CD4-positive, alpha-beta T cell treated with Interleukin-6 at 100 ng/mL for 8 hours (primary cell): ENCODE measurements at places on chromosomes 11 and 22.

DNA sequence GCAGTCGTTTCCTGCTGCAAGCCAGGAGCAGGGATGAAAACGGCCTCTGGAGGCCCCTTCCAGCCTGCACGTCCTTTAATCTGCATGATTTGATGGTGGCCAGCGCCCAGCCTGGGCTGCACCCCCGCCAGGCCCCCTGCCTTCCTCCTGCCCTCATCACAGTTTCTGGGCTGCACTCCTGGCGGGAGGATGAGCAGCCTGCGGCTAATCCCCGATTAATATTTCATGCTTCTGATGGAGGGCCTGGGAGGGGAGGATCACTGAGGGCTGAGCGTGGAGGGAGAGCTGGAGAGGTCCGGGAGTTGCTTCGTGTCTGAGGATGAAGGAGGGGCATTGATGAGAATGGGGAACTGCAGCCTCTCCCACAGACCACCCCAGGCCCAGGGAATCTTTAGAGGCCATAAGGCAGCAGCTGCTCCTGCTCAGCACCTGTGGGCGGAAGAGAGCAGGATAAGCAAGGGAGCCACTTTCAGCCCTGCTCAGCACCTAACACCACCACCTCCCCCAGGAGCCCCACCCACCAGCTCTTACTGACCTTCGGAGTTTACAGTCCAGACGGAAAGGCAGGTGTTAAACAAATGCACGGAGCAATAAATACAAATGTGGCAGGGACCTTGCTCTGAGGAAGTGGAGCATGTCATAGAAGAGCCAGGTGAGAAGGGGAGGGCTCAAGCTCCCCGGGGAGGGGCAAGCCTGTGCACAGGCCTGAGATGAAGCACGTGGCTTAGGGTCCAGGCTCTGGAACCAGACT is 135.0 kb upstream of the NECTIN1 start:
- no peak for DNase-seq

- DNase-seq: no peak
Observed at GRCh38 chr22:36197065-36197440, 4.6 kb downstream of the APOL4 start.

GRCh38 chr11:9081153-9081552 is 10.2 kb downstream of the SCUBE2 start:
- DNase-seq: no peak

DNA sequence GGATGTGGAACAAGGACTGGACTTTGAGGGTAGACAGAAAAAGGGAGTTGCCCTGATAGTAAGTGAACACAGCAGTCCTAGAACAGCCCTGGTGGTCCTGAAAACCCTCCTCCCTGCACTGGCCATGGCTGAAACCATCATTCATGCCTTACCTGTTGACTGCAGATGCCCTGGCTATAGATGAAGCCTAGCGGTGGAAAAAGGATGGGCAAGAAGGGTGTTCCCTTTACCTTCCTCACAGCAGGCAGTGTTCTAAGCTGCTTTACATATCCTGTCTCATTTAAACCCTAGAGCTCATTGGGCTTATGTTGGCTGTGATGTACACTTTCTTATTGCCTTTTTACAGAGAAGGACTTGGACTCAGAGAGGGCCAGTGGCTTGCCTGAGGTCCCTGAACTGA is 133.6 kb downstream of the C11orf91 start:
- DNase-seq: no peak

- DNase-seq: no peak
Observed at GRCh38 chr11:114215428-114215827, 80.8 kb upstream of the NNMT start.

DNA sequence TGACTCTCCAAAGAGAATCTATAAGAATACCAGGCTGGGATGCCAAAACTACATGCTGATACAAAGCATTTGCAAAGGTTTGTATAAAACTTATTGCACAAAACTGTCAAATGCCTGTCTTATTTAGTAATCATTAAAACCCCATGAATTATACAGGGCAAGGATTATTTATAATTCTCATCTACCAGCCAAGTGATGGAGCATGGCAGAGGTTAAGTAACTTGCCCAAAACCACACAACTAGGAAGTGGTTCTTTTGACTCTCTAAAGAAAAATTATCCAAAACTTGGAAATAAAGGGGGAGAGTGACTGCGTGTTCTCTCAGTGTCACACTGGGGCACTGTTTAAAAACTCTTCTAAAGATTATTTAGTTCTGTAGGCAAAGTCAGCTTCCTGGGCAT is 17.4 kb upstream of the CLMP start:
- no peak for DNase-seq

DNA sequence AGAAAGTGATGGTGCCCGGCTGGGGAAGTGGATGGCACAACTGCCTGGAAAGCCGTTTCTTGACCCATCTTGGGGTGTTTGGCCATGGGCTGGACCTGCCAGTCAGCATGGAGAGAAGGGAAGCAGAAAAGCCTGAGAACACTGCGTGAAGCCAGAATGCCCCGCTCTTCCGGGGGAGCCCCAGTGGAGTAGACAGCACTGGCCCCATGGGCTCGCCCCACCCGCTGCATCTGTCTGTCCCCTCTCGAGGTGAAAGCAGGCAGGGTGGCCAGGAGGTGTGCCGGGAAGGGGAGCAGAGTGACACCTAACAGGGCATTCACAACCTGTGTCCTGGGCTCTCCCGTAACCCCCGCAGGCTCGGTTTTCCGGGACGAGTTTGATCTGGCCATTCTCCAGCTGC is 57.1 kb upstream of the TBCEL start:
- no peak for DNase-seq

DNA sequence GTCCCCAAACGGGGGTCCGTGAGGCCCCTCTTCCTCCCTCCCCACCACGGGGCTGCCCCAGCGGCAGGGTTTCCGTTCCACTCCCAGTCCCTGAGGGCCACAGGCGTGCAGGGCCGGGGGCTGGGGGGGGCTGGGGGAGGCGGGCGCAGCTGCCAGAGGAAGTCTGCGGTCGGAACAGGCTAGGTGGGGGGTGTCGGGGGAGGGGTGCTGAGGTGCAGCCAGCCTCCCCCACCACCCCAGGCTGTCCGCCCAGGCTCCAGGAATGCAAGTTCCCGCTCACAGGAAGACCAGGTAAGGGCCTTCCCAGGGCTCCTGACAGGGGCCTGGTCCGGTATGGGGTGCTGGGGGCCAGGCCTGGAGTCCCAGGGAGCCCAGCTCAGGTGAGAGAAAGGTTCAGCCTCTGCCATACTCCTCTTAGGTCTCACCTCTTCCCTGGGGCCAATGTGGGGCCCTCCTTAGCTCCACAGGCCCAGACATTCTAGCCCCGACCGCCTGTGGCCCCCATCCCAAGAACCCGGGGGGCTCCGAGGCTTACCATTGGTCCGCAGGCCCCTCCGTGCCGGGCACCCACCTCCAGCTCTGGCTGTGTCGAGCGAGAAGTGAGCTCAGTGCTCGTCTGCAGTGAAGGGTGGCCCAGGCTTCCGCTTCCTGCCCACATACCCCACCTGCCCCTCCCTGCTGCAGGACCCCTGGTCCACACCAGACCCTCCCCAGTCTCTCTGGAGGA is at the start of gene PTPRCAP:
Gene PTPRCAP (minus strand): TSS at position 601 of the 727 bp plus-strand sequence. CDS start 63 bp downstream, at position 538.
- DNase-seq: peak; percentile 87

DNA sequence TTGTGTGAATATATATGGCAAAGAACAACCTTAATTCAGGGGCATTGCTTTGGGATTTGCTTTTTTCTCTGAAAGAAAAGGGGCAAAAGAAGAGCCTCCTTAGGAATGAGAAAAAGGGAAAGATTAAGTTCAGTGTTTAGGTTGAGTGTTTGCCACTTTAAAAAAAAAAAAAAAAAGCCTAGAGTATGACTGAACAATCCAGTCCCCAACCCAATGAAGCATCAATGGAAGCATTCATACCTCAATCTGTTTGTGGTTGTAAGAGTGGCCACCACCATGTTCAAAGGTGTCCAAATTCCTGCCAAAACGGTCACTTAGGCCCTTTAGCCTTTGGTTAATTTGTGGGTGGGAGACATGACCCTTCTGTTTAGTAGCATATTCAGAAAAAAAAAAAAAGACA is 260.6 kb downstream of the SOX6 start:
- no peak for DNase-seq

DNA sequence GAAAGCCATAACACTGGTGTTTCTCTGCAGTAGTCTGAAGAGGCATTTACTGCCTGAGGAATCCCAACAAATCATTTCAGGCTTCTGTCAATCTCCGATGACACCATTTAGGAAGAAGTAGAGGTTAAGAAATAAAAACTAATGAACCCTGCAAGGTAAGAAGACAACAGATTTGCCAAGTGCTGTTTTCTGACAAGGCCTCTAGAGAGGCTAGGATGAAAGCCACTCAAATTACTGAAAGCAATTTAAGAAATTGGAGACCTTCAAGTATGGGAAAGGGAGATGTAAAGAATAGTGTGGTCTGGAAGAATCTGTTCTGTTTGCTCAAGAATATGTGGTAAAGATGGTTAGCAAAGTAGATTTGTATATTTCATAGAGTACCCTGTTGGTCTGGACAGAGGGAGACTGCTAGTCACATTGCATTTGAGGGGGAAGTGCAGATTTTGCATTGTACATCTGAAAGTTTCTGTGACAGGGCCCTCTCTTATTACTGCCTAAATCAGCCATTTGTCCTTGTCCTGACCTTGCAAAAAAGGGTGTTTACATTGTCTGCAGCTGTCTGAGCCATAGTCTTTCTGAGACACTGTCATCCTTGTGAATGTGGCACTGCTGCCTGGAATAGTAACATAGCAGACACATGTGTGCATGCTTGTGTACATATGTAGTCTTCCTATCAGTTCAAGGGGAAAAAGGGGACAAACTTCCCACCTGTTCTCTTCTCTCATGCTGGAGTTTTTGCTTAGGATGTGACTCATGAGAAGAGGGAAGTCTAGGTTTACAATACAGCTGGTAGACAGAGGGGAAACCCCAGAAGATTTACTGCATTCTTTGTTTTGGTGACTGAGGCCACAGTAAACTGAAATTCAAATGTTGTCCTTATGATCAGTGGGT is 640.2 kb upstream of the KIRREL3 start:
- DNase-seq: no peak

- DNase-seq: no peak
Observed at GRCh38 chr11:130778705-130779104, 137.6 kb downstream of the SNX19 start.

DNA sequence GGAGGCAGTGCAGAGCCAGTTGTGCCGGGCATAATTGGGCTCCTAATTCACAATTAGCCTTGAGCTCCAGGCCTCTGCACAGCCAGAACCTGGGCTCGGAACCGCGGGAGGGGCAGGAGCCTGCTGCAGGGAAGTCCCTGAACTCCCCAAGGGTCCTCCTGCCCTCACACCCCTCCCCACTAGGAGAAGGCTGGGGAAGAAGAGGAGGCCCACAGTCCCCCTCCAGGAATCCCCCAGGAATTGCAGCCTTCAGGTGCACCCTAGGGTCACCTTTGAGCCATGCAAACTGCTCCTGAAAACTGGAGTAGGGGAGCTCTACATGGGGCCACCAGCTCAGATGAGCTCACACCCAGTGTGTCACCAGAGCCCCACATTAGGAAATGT is 93.8 kb upstream of the LMO1 start:
- no peak for DNase-seq

GRCh38 chr11:82978422-82979099 is 77.0 kb downstream of the DDIAS start:
- DNase-seq: no peak

DNA sequence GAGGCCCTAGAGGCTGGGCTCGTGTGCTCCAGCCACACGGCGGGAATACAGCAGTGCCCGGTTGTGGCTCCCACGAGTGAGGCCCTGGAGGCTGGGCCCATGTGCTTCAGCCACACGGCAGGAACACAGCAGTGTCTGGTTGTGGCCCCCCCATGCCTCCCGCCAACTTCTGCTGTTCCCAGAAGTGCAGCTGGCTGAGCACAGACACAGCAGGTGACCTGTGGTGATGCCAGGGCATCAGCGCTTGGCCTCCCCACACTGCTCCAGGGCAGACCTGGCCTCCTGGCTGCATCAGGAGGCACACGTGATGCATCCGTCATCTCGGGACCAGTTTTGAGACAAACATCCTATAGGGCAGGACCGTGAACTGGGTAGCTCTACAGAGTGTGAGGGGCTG is 110.3 kb downstream of the KCNQ1OT1 start:
- DNase-seq: no peak

DNA sequence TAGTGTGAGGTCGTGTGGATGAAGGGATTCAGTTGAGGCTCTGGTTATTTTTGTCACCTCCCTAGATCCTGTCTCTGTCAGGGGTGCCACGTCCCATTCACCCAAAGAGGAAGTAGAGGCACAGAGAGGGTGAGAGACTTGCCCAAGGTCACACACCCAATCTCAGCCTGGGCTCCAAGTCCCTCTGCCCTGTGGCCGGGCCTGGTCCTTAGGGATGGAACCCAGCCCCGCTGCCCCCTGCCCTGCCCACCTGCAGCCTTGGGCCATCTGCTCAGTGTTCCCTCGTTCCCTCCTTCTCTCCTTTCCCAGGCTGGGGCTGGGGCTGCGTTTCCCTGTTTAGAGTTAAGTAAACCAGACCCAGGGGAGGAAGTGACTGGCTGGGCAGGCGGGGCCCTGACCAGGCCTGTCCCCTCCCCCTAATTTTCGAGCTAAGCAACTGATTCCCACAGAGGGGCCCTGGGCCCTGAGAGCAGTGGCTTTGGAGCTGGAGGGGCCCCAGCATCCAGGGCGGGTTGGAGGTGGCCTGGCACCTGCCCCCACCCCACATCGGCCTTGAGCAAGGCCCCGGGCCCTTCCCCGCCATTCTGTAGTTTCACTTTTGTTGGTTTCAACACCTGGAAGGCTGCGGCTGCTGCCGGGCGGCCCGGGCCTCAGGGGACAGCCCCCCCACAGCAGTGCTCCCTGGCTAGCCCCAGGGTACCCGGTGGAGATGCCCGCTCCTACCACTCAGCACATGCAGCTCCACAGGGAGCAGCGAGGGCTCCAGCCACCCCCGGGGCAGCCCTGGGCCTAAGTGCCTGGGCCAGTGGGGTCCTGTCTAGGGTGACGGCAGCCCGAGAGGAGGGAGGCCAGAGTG is 1.5 kb downstream of the TCIRG1 start:
- DNase-seq: peak; percentile 36

- no peak for DNase-seq
Observed at GRCh38 chr11:131734871-131735270, 364.5 kb downstream of the NTM start.

GRCh38 chr11:87353771-87354345 is 316.1 kb downstream of the TMEM135 start:
- no peak for DNase-seq

DNA sequence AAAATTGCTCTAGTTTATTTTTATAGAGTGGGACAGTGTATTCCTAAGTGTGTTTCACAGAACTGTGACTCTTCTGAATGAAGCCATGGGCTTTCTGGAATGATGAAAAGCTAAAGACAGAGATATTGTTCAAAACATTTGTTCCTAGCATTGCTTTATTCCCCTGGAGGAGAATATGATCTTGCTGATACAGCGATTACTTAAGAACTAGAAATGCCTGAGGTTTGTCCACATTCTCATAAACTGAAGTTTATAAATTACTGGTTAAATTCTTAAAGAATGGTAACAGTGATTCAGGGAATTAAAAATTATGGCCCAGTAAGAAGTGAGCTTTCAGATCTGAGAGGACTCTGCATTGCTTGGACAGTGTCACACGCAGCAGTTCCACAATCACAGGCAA is 690.3 kb downstream of the FAM181B start:
- no peak for DNase-seq
